DMS153 (cell line): ENCODE measurements at places on chromosomes 16 and 17.

DNA sequence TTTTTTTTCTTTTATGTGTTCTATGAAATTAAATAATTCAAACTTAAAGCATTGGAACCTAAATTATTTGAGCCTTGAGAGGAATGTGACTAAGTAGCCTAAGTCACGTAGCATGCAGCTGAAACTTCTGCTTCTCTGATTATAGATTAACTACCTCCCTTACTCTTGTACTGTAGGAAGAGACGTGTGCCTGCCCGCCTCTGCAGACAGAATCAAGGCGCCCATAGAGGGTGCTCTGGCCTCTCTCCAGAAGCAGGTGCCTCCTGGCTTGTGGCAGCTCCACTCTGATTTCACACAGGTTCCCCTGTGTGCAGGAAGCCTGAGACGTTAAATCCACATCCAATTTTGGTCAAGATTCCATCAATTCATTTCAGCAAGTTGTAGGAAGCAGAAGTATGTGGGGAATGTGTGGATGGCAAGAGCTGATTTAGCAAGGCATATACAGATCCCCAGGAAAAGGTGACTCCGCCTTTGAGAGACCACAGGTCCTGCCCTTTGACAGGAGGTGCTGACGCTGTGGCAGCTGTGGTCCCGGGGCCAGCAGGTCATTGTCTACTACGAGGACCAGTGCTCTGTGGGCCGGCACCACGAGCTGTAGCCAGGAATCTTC is 1418.8 kb downstream of the CDH11 start:
- DNase-seq = peak; percentile 18

- no peak for DNase-seq
Observed at GRCh38 chr17:50564916-50565315, 4.4 kb downstream of the CACNA1G start.

GRCh38 chr17:47813512-47814031 is 8.0 kb downstream of the OSBPL7 start:
- DNase-seq = no peak

DNA sequence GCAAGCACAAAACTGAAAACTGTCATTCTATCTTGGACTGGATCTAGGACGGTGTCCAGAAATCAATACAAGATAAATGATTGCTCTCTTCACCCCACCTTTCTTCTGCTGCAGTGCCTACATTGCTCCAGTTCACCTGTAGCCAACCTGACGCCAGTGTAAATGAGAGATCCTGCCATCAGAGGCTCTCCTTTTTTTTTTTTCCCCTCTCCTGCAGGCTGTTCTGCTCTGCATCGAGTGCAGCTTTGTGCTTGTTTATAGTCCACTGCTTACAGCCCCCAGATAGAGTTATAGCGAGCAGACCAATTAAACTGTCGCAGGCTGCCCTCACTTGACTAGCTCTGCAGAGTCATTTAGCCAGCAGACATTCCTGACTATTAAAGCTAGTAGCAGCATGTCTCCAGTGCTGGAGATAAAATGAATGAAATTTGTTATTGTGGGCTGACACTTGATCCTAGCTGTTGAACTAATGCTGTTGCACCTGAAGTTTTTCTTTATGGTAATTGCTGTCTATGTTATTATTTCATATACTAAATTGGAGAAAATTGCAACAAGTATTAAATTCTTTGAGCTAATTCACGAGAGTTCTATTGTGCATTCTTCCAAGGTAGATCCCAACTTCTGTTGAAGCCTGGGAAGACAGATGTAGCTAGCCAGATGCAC is 257.1 kb downstream of the FTO start:
- no peak for DNase-seq

- DNase-seq = peak; percentile 48
Observed at GRCh38 chr16:15055141-15056053, 477 bp downstream of the NTAN1 start.

DNA sequence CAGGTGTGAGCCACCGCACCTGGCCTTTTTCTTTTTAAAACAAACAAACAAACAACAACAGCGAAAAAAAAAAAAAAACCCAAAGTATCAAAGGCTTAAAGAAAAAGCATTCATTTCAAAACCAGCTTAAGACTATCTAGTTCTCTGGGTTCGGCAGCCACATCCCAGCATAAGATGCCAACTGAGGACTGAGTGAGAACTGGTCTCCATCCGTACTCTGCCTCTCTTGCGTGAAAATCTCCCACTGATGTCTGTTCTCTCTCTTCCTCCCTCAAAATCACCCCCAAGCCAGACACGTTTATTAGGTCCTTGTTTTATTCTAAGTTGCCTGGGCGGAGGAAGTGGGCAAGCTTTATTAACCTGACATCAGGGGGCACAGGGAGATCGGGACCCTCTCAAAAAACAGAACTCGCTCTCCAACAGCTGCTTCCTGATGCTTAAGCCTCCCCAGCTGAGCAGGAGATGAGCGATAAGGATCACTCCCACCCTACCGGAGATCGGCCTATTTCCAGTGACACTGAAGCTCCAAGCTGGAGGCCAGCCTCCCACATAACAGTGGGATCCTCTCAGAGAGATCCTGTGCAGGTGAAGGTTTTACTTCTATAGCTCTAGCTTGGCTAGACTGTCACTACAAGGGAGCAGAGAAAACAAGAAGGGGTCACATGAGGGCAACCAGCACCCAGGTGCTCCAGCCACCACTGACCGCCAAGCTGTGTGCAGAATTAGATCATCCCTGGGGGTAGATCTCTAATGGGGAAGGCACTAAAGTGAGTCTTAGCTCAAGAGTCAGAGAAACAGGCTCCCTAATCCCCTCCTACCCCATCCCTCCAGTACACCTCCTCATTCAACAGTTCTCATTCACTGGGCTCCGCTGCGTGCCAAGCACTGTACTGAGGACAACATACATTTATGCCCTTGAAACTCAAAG is 13.6 kb downstream of the CDC42EP4 start:
- DNase-seq = no peak

DNA sequence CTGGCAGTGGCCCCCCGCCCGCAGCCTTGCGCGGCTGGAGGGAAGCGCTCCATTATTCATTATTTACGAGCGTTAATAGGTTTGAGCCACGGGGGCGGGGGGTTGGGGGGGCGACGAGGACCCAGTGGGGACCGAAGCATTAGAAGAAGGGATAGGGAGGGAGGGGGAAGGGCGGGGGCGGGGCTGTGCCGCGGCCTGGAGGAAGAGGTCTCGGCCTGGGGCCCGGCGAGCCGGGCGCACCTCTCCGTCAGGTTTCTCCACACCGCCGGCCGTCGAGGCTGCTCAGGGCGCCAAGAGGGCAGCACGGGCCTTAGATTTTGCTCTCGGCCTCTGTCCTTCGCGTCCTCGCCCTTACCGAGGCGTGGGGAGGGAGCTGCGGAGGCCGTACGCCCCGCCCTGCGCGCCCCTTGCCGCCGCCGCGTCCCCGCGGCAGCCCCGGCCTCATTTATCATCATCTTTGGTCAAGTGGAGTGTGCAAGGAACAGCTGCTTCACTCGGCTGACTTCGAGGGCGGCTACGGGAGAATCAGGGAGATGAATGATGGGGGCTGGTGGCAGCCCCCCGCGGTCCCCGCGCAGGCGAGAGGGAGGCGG is 54.2 kb downstream of the SREBF1 start:
- DNase-seq = no peak

- DNase-seq = no peak
Observed at GRCh38 chr17:39705786-39706348, 6.0 kb downstream of the ERBB2 start.
